ENCODE measurements at places on chromosomes 2 and 18. TPM values are rescaled to one million over a fixed set of nuclear protein-coding genes. Genes with fewer than 3 reads are reported as not detected.

Gene CFAP65
- not detected for total RNA-seq

Gene TUBB8B
- total RNA-seq, result not detected

- no peak for DNase-seq
Observed at GRCh38 chr2:30237239-30237965, 6.1 kb downstream of the LBH start.

- DNase-seq, result no peak
Observed at GRCh38 chr2:55269645-55269990, 587 bp upstream of the MTIF2 start.

- DNase-seq, result no peak
Observed at GRCh38 chr2:144082327-144082726, 437.6 kb downstream of the ZEB2 start.

DNA sequence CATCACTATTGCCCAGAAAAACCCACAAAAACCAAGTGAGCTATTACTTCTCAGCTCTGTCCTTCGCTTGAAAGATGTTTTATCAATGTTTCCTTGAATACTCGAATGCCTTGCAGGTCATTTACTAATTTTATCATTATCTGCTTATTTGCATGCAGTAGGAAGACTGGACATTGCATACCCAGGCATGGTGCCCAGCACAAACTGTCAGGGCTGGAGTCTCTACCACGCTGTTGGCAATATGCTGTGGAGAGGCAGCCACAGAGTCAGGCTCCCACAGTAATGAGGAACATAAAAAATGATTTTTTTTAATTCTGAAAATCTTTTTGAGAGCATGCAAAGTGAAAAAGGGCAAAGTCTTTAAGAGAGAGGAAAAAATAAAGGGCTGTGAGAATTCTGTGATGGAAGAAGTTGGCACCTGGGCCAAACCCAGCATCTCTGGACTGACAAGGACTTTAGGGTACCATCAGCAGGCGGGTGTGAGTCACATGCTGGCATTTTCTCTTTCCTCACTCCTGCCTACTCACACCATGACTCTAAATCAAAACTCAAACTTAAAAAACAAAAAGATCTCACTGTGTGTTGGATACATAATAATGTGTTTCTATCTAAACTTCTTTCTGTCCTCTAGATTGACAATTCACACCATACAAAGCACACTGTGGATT lies 709.8 kb upstream of the FANCL start:
- no peak for DNase-seq

DNA sequence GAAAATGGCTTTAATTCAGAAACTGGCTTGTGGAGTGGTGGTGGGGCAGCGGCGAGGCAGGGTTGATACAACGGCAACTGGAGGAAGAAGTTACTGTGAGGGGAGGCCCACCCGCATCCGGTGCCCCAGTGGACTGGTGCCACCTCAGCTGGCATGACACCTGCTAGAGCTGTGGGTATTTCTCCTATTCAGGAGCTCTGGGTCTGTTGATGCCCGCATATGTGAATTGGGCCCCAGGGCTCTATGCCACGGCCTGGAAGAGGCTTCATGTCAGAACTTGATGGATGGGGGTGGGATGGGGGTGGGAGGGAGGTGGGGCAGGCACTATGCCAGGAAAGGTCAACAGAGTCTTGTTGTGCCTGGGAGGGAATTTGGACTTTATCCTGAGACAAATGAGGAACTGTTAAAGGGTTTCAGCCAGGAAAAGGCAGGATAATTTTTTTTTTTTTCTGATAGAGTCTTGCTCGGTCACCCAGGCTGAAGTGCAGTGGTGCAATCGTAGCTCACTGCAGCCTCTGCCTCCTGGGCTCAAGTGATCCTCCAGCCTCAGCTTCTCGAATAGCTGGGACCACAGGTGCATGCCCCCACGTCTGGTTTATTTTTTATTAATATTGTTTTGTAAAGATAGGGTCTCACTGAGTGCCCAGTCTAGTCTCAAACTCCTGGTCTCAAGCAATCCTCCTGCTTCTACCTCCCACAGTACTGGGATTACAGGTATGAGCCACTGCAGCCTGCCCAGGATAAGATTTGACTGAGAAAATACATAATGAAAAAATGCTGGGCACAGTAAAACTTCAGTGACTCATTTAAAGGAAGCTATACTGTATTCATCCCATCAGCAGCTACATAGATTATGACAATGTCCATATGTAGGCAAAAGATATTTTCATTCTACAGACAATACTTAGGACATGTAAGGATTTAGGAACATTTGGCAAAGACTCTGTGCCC lies 52.6 kb downstream of the SH2D6 start:
- no peak for DNase-seq

DNA sequence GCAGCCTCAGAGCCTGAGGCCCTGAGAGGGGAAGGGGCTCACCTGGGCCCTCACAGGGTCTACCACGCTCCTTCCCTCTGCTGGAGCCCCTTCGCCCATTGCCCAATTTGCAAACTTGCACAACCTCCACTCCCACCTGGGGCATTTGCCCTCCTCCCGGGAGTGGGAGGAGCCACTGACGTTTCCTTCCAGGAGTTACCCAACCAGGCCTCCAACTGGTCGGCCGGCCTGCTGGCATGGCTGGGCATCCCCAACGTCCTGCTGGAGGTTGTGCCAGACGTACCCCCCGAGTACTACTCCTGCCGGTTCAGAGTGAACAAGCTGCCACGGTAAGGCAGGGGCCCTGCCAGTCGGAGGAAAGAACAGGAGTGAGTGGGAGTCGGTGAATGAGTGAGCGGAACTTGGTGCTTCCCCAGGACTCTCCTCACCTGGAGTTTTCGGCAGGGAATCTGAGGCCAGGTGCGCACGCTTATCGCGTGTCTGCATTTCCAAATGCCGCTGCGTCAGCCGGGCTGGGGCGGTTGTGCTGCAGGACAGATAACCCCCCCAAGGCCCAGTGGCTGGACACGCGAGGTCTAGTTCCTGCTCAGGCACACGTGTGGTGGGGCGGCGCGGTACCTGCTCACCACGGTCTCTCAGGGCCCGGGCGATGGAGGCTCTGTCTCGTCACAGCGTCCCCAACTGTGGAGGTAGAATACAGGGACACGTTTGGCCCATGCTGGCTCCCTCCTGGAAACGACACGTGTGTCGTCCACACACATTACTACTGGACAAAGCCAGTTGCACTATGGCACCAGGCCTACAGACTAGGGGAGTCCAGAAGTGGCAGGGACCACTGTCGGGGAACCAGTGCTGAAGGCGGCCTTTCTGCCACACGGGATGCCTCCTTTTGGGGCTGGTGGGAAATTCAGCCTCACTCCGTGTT lies 11.7 kb downstream of the ANO7 start:
- no peak for DNase-seq

DNA sequence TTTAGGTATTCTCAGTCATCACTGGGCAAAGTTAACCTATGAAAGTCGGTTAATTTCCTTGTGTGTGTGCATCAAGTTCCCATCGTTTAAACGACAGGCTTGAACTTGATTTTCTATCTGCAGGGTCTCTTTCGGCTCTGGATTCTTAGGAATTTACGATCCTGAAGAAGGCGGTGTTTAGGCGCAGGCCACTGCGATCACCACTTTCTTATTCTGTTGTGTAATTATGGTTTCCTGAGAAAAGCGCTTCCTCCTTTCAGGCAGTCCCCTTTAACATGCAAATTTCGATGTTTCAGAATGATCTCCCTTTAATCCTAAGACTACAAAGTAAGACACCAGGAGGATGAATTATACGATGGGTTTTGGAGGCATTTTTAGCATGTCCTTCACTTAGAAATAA lies 27.9 kb upstream of the MBP start:
- no peak for DNase-seq

- DNase-seq, result no peak
Observed at GRCh38 chr2:68295516-68295915, 24.2 kb downstream of the CNRIP1 start.

DNA sequence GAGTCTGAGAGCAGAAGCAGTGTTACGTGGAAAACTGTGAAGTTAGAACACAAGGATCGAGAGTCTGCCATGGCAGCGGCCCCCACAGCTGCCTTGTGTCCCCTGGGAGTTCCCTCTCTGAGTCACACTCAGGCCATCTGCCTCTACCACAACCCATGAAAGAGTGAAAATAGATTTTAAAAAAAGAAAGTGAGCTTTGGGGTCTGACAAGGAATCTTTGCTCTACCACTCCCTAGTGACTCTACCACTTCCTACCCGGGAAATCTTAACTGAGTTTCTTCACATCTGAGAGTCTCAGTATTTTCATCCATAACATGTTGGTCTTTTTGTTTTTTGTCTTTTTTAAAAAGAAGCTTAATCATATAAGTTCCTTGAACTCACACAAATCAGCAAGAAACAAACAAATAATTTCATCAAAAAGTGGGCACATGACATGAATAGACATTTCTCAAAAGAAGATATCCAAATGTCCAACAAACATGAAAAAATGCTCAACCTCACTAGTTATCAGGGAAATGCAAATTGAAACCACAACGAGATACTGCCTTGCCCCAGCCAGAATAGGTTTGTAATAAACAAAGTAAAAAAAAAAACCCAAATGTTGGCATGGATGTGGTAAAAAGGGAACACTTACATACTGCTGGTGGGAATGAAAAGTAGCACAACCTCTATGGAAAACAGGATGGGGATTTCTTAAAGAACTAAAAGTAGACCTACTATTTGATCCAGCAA lies 2.4 kb upstream of the MSGN1 start:
- peak; percentile 54 for DNase-seq
